NCI-H1436 (cell line): ENCODE measurements at places on chromosomes 4 and X.

DNA sequence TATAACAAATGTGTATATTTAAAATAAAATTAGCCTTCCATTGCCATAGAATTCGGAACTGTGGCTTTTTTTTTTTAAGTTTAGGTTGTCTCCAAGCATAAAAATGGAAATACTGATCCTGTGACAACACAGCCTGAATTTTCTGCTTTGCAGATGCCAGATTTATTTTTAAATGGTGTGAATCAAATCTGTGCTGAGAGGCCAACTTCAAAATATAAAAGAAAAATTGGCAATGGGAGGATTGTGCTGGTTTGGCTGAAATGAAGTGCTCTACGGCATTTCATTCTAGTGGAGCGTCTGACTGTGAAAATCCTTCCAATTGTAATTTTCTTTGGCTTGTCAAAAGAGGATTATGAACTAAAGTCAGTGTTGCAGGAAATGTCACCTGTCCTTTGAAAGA, 580.3 kb upstream of the ZFP42 start:
- no peak for DNase-seq

GRCh38 chrX:12989461-12989860, 14.6 kb downstream of the TMSB4X start:
- no peak for DNase-seq

- no peak for DNase-seq
Observed at GRCh38 chr4:174041555-174042105, 241.8 kb downstream of the FBXO8 start.

DNA sequence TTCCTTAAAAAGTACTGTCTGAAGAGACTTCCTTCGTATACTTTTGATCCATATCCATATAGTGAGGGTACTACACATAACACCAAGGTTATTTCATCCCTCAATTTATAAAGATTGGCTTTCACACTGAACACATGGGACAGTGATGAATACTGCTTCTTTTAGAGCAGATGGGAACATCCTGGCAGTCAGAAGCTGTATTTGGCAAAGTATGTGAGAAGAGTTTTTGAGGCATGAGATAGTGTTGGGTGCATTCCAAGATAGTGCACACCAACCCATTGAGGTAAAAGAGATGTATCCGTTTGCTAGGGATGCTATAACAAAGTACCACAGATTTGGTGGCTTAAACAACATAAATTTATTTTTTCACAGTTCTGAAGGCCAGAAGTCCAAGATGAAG, 141.1 kb downstream of the MOSPD2 start:
- no peak for DNase-seq

GRCh38 chr4:26368685-26369084, 47.9 kb downstream of the RBPJ start:
- DNase-seq = no peak

- no peak for DNase-seq
Observed at GRCh38 chrX:19849464-19850080, 37.8 kb downstream of the SH3KBP1 start.

DNA sequence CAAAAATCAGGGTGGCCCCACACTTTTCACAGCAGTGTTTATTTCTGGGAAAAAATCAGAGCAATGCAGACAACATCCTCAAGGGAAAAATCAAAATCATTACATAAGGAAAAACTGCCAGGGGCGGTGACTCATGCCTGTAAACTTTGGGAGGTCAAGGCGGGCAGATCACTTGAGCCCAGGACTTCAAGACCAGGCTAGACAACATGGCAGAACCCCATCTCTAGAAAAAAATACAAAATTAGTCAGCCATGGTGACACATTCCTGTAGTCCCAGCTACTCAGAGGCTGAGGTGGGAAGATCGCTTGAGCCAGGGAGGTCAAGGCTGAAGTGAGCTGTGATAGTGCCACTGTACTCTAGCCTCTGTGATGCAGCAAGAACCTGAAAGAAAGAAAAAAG, 102.8 kb downstream of the NAF1 start:
- no peak for DNase-seq

DNA sequence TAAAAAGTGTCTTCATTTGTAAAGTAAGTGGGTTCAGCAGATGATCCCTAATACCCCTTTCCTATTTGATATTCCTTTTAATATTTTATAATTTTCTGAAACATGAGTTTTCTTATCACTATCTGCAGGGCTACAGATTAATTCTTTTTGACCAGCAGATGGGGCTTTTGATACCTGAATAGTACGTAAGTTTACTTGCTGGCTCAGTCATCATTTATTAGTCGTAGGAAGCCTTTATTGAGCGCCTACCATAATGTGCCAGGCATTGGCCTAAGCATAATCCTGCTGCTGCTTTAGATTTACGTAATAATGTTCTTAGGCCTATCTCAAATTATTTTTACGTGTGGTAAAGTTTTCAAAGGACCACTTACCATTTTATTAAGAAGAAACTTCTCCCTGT, 33.1 kb downstream of the OSTC start:
- DNase-seq = peak; percentile 11
